ENCODE measurements at places on chromosomes 1 and 21.

DNA sequence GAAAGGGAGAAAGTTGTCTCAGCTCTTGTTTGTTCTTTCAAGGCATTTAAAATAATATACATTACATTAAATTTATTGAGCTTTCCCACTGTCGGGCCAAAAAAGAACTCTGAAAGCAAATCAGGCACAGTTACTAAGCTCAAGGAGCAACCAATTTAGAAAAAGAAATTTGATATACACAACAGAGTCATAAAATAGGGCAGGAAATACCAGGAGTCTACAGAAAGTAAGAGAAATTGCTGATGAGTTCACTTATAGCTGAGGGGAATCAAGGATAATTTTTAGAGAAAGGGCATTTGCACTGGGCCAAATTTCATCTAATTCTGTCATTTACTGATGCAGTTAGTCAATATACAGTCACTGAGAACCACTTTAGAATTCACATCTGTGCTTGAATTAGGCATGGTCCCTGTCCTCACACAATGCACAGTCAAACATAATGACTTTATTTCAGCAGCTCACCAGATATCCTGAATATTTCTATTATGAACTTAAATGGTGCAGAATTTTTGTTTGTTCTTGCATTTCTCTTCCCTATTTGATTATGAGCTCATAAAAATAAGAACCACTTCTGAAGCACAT, 249.6 kb upstream of the BEND5 start:
- no peak for DNase-seq

DNA sequence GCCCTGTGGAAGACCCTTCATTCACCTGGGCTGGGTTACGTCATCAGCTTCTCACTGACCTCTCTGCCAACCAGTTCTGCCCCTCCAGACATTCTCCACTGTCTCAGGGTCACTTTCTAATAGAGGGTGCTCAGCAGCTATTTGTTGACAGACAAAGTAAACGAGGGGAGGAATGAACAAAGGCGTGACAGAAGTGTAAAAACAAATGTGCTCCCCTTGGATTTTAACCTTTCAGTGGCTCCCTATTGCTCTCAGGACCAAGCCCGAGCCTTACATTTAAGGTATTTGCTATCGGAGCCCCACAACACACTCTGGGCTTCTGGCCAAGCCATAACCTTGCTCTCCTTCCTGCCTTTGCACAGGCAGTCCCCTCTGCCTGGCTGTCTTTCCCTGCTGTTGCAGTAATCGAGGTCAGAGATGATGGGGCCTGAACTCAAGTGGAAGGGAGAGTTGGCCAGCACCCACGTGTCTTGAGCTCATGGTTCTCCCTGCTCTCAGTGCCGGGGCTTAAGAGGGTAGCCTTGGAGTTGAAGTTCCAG, 9.3 kb upstream of the MARCKSL1 start:
- no peak for DNase-seq

DNA sequence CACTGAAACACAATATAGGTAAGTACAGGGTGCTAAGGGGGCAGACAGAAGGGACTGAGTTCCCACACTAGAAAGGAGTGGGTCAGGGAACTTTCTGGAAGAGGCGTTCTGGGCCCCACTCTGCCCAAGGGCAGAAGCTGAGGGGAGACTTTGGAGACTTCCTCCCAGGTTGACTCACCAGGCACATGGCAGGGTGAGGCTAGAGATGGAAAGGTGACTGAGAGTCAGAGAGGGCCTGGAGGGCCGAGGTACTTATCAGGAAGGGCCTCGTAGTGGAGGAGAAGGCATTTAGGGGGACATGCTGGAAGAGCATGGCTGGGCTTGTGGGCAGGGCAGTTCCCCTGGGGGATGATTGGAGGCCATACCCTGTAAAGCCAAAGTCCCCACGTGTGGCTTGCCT, 159.9 kb upstream of the JUN start:
- DNase-seq, result no peak

GRCh38 chr1:217090060-217090911, 367.1 kb upstream of the ESRRG start:
- DNase-seq, result no peak

- no peak for DNase-seq
These were observed 20.6 kb upstream of the RNU1-4 start for GRCh38 chr1:16719571-16720350.

Data from CD4-positive, alpha-beta T cell treated with Interleukin-4 for 1 hour (primary cell).